Fibroblast of lung (primary cell): ENCODE measurements at places on chromosomes 2 and 18. TPM values are rescaled to one million over a fixed set of nuclear protein-coding genes. Genes with fewer than 3 reads are reported as not detected.
A peak's percentile ranks its signal among the peaks of the same experiment; 100 is the strongest.

DNA sequence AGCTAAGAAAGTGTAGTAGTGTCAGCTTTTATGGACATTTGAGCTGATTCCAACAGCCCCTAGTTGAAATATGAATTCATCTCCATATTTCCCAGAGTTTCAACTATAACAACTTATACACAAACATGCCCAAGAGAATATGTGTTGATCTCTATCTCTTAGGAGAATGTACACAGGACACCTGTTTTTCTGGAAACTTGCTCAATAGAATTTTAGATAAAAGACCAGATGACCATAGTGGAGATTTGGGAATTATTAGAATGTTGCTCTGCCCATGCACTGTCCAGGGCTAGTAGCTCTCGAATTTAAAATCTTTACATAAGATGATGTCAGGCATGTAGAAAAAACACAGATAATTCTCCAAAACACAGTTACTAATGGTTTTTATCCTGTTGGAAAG, 162.3 kb upstream of the VRK2 start:
- H3K27me3 ChIP-seq = no peaks in the 10 kb centered on the region
- no peak overlapping the region for H3K27ac ChIP-seq
- H3K4me1 ChIP-seq = peaks cover 2% of the 10 kb centered on the region

The ZEB2 gene
- total RNA-seq = 68.8 and 91.0 TPM in 2 replicates

The SCN9A gene
- 58.6 and 105 TPM in 2 replicates for total RNA-seq

- no peaks in the 10 kb centered on the region for H3K4me1 ChIP-seq
- H3K4me3 ChIP-seq = no peak overlapping the region
- H3K27me3 ChIP-seq = peaks cover 2% of the 10 kb centered on the region
Observed at GRCh38 chr2:96102596-96103186, 13.7 kb downstream of the ADRA2B start.

DNA sequence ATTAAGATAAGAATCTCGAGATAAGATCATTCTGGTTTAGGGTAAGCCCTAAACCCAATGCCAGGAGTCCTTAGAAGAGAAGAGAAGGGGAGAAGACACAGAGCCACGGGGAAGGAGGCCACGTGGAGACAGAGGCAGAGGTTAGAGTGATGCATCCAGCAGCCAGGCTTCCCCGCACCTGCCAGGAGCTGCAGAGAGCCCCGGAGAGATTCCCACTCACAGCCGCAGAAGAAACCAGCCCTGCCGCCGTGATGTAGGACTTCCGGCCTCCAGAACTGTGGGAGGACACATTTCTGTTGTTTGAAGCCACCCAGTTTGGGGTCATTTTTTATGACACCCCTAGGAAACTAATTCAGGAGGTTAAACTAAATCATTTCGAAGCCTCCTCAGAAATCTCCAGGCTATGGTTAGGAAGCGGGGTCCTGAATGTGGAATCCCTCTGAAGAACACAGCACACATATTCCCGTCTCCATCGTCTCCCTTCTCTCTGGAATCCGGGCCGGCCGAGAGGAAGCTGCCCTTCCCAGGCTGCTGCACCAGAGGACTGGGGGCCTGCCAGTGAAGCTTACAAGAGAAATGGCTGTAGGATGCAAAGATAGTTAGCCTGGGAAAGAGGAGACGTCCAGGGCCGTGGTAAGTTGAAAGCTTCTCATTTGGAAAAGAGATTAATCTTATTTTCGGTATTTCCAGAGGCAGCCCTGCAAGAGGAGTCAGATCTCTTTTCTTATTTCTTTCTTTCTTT, 156.6 kb downstream of the TWIST2 start:
- peaks cover 6% of the 10 kb centered on the region for H3K4me1 ChIP-seq
- no peaks in the 10 kb centered on the region for H3K36me3 ChIP-seq
- no peak for DNase-seq
- H3K27me3 ChIP-seq = peaks cover 11% of the 10 kb centered on the region
- H3K4me3 ChIP-seq = no peak overlapping the region

The CCDC150 gene
- total RNA-seq = 3.9 and 5.1 TPM in 2 replicates

The LYPD6 gene
- under 0.01 and 0.17 TPM in 2 replicates for total RNA-seq

- no peak overlapping the region for H3K4me3 ChIP-seq
- H3K4me1 ChIP-seq = no peaks in the 10 kb centered on the region
- H3K27ac ChIP-seq = no peak overlapping the region
- no peak for DNase-seq
- H3K27me3 ChIP-seq = no peaks in the 10 kb centered on the region
- no peaks in the 10 kb centered on the region for H3K36me3 ChIP-seq
Observed at GRCh38 chr2:124835331-124835730, 810.2 kb downstream of the CNTNAP5 start.

The GCFC2 gene
- total RNA-seq = 6.8 and 7.7 TPM in 2 replicates

DNA sequence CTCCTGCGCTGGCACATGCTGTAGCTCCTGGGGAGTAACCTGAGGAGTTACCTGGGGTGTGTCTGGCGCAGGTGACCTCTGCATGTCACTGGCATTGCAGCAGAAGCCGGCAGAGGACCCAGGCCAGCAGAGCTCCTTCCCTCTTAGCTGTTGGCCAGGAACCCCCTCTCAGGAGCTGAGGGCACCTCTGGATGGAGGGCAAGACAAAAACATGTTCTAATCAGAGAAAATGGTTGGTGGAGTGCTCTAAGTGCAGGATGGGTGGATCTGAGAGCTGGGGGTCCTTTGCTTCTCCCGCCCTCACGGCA, 44.9 kb upstream of the SNTG2 start:
- no peak overlapping the region for H3K4me3 ChIP-seq
- no peaks in the 10 kb centered on the region for H3K4me1 ChIP-seq
- H3K27me3 ChIP-seq = no peaks in the 10 kb centered on the region
- no peak for DNase-seq
- no peaks in the 10 kb centered on the region for H3K36me3 ChIP-seq

DNA sequence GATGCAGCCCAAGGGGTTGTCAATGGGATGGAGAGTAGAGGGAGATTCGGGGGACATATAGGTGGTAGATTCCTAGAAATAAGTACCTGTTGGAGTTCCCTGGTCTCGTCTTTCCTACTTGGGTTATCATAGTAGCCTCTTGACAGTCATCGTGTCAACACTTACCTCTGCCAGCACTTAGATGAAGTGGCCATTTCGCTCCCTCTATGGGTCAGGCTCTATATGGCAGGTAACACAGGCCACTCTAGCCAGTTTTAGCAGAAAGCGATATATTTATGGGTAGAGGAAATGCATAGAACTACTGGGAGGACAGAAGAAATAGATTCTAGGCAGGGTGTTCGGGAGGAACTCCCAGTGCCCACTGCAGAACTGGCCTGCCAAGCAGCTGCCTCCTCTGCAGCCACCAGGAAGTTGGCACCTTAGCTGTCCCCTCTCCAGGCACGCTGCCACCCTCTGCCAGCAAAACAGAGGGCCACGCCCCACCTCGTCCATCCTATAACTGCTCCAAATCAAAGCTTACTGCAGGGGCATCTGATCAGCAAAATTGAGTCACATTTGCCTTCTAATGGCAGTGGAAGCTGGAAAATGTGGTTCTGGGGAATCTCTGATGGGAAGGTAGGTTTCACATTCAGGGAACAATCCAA, 181.3 kb downstream of the INSIG2 start:
- DNase-seq = no peak
- no peaks in the 10 kb centered on the region for H3K4me1 ChIP-seq
- no peaks in the 10 kb centered on the region for H3K36me3 ChIP-seq
- H3K27me3 ChIP-seq = no peaks in the 10 kb centered on the region

GRCh38 chr2:70303186-70303585, 1.3 kb upstream of the FAM136A start:
- H3K36me3 ChIP-seq = no peaks in the 10 kb centered on the region
- no peak overlapping the region for H3K27ac ChIP-seq
- no peak for DNase-seq
- no peak overlapping the region for H3K4me3 ChIP-seq

GRCh38 chr2:152410165-152410597, 75.2 kb downstream of the FMNL2 start:
- no peaks in the 10 kb centered on the region for H3K36me3 ChIP-seq
- H3K4me1 ChIP-seq = peaks cover 4% of the 10 kb centered on the region
- H3K27me3 ChIP-seq = no peaks in the 10 kb centered on the region
- H3K4me3 ChIP-seq = no peak overlapping the region
- DNase-seq = no peak
- no peak overlapping the region for H3K27ac ChIP-seq

DNA sequence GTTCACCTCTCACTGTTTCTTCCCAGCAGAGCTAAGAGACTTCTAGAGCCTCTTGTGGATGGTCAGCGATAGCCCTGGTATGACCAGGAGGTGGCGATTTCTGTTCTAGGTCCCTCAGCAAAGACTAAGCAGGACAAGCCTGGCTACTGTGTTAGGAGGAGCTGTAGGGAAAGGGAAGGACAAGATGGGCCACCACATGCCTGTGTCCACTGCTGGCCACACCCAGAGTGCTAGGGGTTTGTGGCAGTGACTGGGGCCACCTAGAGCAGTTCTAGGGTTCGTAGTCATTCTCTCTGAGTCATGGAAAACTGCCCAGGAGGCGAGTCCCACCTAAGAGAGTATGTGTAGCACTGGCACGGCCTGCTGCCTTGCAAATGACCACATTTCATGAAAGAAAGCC, 179.4 kb downstream of the ALPK2 start:
- no peak overlapping the region for H3K27ac ChIP-seq
- H3K27me3 ChIP-seq = peaks cover 7% of the 10 kb centered on the region
- H3K4me3 ChIP-seq = no peak overlapping the region
- no peak for DNase-seq
- H3K36me3 ChIP-seq = no peaks in the 10 kb centered on the region

DNA sequence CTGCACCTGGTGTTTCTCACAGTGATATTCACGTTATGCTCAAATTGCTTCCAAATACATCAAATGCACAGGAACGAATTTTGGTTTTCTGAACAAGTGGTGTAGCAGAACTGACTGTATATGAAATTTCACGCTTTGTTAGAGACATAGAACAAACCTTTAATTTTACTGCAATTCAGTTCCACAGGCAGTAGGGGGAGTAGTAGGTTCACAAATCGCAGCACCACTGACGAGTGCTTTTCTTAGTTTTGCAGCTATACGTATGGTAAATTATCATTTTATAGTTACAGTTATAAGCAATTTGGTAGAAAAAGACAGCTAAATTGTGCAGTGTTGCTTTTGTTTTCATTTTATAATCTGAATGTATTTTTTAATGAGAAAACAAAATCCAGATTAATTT, 113.3 kb downstream of the KIAA1328 start:
- H3K4me3 ChIP-seq = no peak overlapping the region
- H3K27me3 ChIP-seq = no peaks in the 10 kb centered on the region
- no peak overlapping the region for H3K27ac ChIP-seq
- H3K4me1 ChIP-seq = no peaks in the 10 kb centered on the region
- DNase-seq = peak; percentile 66
- H3K36me3 ChIP-seq = no peaks in the 10 kb centered on the region

The CNDP1 gene
- total RNA-seq = not detected in 2 replicates

The SPATA3 gene
- total RNA-seq = not detected in 2 replicates

DNA sequence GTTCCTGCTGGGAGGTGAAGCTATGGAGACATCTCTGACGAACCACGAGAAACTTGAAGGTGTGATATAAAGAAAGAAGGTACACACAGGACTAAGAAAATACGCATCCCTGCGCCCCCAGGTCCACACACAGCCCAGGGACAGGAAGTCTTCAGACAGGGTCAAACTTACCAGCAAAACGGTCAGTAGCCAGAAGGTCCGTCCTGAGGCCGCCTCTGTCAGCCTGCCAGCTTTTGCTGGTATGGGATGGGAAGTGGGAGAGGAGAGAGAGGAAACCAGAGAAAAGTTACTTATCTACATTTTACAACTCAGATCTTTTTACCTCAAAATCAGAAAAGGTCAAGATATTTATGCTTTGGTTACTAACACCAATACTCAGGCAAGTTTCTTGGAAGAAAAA, 47.2 kb downstream of the HDLBP start:
- H3K27me3 ChIP-seq = no peaks in the 10 kb centered on the region
- H3K27ac ChIP-seq = no peak overlapping the region
- DNase-seq = no peak
- H3K4me1 ChIP-seq = peaks cover 7% of the 10 kb centered on the region

The PLGLB1 gene
- 0.26 and 0.99 TPM in 2 replicates for total RNA-seq

The UGT1A1 gene
- total RNA-seq = not detected in 2 replicates

The OSR1 gene
- 13.4 and 17.7 TPM in 2 replicates for total RNA-seq

The PSTPIP2 gene
- 8.2 and 13.4 TPM in 2 replicates for total RNA-seq

DNA sequence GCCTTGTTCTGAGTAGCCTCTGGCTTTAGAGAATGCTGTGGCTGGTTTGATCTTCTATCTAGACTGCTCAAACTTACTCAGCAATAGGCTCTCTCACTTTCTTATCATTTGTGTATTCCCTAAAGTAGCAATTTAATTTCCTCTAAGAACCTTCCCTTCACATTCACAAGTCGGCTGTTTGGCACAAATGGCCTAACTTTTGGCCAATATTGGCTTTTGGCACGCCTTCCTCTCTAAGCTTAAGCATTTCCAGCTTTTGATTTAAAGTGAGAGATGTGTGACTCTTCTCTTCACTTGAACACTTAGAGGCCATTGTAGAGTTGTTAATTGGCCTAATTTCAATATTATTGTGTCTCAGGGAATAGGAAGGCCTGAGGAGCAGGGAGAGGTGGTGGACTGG, 219.5 kb upstream of the PXDN start:
- no peaks in the 10 kb centered on the region for H3K27me3 ChIP-seq
- H3K4me3 ChIP-seq = no peak overlapping the region
- no peaks in the 10 kb centered on the region for H3K36me3 ChIP-seq
- no peaks in the 10 kb centered on the region for H3K4me1 ChIP-seq

- H3K36me3 ChIP-seq = no peaks in the 10 kb centered on the region
- peak overlapping the region; percentile 61 for H3K27ac ChIP-seq
- peaks cover 6% of the 10 kb centered on the region for H3K4me1 ChIP-seq
- H3K4me3 ChIP-seq = peak overlapping the region; percentile 40
- peak; percentile 57 for DNase-seq
Observed at GRCh38 chr2:62456721-62457539, 49.1 kb downstream of the TMEM17 start.

The SPDYA gene
- total RNA-seq = 0.77 and 0.83 TPM in 2 replicates

The NT5C1B gene
- total RNA-seq = not detected in 2 replicates

The GALNT1 gene
- total RNA-seq = 31.7 and 36.7 TPM in 2 replicates
